LHCN-M2 (cell line): ENCODE measurements at places on chromosomes 1 and 21. TPM values are rescaled to one million over a fixed set of nuclear protein-coding genes. Genes with fewer than 3 reads are reported as not detected.

Gene ANXA9
- total RNA-seq, result not detected in 2 replicates

Gene TMEM81
- total RNA-seq, result 1.4 and 2.2 TPM in 2 replicates

Gene LCE1D
- not detected in 2 replicates for total RNA-seq

Gene KCNQ4
- 0.06 and 0.63 TPM in 2 replicates for total RNA-seq

Gene KCNA2
- total RNA-seq, result not detected in 2 replicates

Gene LZIC
- total RNA-seq, result 32.8 and 36.8 TPM in 2 replicates

Gene RNU1-3
- total RNA-seq, result under 0.01 TPM in 1 of 2 replicates, not detected in the other

Gene KPNA6
- 50.8 and 57.4 TPM in 2 replicates for total RNA-seq

Gene SPRR3
- total RNA-seq, result not detected in 2 replicates

Gene KCNJ15
- 19.2 and 19.8 TPM in 2 replicates for total RNA-seq

Gene CELA2B
- total RNA-seq, result not detected in 2 replicates

Gene TLCD4
- total RNA-seq, result 0.32 and 0.75 TPM in 2 replicates

Gene DYNLT4
- total RNA-seq, result 0.19 TPM in 1 of 2 replicates, not detected in the other

Gene GPA33
- not detected in 2 replicates for total RNA-seq

Gene ELF3
- 0.06 TPM in 1 of 2 replicates, not detected in the other for total RNA-seq

Gene VSIG8
- total RNA-seq, result not detected in 2 replicates

Gene WNT3A
- not detected in 2 replicates for total RNA-seq

Gene G0S2
- 0.77 and 1.0 TPM in 2 replicates for total RNA-seq

Gene MAEL
- not detected in 2 replicates for total RNA-seq

Gene EFNA1
- 0.23 TPM in 1 of 2 replicates, not detected in the other for total RNA-seq

Gene SELP
- not detected in 2 replicates for total RNA-seq

Gene LYST
- 2.4 and 4.5 TPM in 2 replicates for total RNA-seq

Gene ZMYND12
- total RNA-seq, result not detected in 2 replicates

Gene AMIGO1
- 0.13 and 0.29 TPM in 2 replicates for total RNA-seq

Gene MTARC2
- 0.17 and 1.5 TPM in 2 replicates for total RNA-seq

Gene SH3D21
- 2.6 and 3.3 TPM in 2 replicates for total RNA-seq

Gene DCDC2B
- not detected in 2 replicates for total RNA-seq

Gene CFHR4
- total RNA-seq, result not detected in 2 replicates

Gene HIVEP3
- 1.5 and 2.1 TPM in 2 replicates for total RNA-seq

Gene OR2L3
- not detected in 2 replicates for total RNA-seq

Gene MYCL
- total RNA-seq, result 4.4 and 9.6 TPM in 2 replicates

Gene KNCN
- total RNA-seq, result not detected in 2 replicates

Gene KRTAP21-2
- total RNA-seq, result not detected in 2 replicates

Gene RGSL1
- not detected in 2 replicates for total RNA-seq

Gene IL12RB2
- total RNA-seq, result not detected in 2 replicates

Gene LDLRAD1
- not detected in 2 replicates for total RNA-seq

Gene FCRL6
- not detected in 2 replicates for total RNA-seq

Gene S100A7A
- total RNA-seq, result not detected in 2 replicates

Gene ABL2
- total RNA-seq, result 38.0 and 61.8 TPM in 2 replicates

Gene ASCL5
- not detected in 2 replicates for total RNA-seq

Gene SELL
- total RNA-seq, result not detected in 2 replicates

Gene CD1B
- total RNA-seq, result not detected in 2 replicates

Gene NRDC
- total RNA-seq, result 57.3 and 59.6 TPM in 2 replicates

Gene SPATA21
- not detected in 2 replicates for total RNA-seq

Gene SPRR4
- not detected in 2 replicates for total RNA-seq

Gene IL19
- total RNA-seq, result not detected in 2 replicates

Gene CELF3
- total RNA-seq, result not detected in 2 replicates

Gene GNAT2
- total RNA-seq, result not detected in 2 replicates

Gene RNPC3
- total RNA-seq, result 6.2 and 6.5 TPM in 2 replicates

Gene ELAVL4
- not detected in 2 replicates for total RNA-seq

Gene DIO1
- total RNA-seq, result not detected in 2 replicates

Gene PDE9A
- not detected in 2 replicates for total RNA-seq

Gene ASAP3
- 21.9 and 27.8 TPM in 2 replicates for total RNA-seq

Gene LAMB3
- 3.8 and 5.3 TPM in 2 replicates for total RNA-seq

Gene LEMD1
- not detected in 2 replicates for total RNA-seq

Gene LCK
- total RNA-seq, result not detected in 2 replicates

Gene OVAAL
- 0.11 TPM in 1 of 2 replicates, not detected in the other for total RNA-seq

Gene TRIM67
- not detected in 2 replicates for total RNA-seq

Gene FAM151A
- total RNA-seq, result not detected in 2 replicates
